ENCODE measurements at places on chromosomes 6 and 20. TPM values are rescaled to one million over a fixed set of nuclear protein-coding genes. Genes with fewer than 3 reads are reported as not detected.

- H3K4me3 ChIP-seq = no peak overlapping the region
- no peaks in the 10 kb centered on the region for H3K4me1 ChIP-seq
- H3K27me3 ChIP-seq = no peaks in the 10 kb centered on the region
- no peaks in the 10 kb centered on the region for H3K36me3 ChIP-seq
Observed at GRCh38 chr20:22546344-22546743, 38.0 kb downstream of the FOXA2 start.

- H3K4me3 ChIP-seq = no peak overlapping the region
- no peaks in the 10 kb centered on the region for H3K4me1 ChIP-seq
- H3K36me3 ChIP-seq = no peaks in the 10 kb centered on the region
- peak; percentile 16 for DNase-seq
- H3K27ac ChIP-seq = no peak overlapping the region
Observed at GRCh38 chr6:3321875-3322274, 63.1 kb downstream of the PSMG4 start.

GRCh38 chr6:24458134-24458533 is 31.2 kb downstream of the GPLD1 start:
- no peak for DNase-seq
- no peaks in the 10 kb centered on the region for H3K36me3 ChIP-seq
- no peaks in the 10 kb centered on the region for H3K4me1 ChIP-seq
- no peak overlapping the region for H3K4me3 ChIP-seq
- H3K27me3 ChIP-seq = no peaks in the 10 kb centered on the region

- no peaks in the 10 kb centered on the region for H3K27me3 ChIP-seq
- no peak overlapping the region for H3K4me3 ChIP-seq
- H3K4me1 ChIP-seq = peaks cover 3% of the 10 kb centered on the region
- no peak for DNase-seq
- no peak overlapping the region for H3K27ac ChIP-seq
- H3K36me3 ChIP-seq = no peaks in the 10 kb centered on the region
Observed at GRCh38 chr6:16769986-16770376, 8.7 kb upstream of the ATXN1 start.

MSH5 gene
- 7.2 TPM for total RNA-seq

SLCO4A1 gene
- total RNA-seq = 1.2 TPM

RALGAPB gene
- 19.0 TPM for total RNA-seq
